ENCODE measurements at places on chromosomes 3 and 15.

DNA sequence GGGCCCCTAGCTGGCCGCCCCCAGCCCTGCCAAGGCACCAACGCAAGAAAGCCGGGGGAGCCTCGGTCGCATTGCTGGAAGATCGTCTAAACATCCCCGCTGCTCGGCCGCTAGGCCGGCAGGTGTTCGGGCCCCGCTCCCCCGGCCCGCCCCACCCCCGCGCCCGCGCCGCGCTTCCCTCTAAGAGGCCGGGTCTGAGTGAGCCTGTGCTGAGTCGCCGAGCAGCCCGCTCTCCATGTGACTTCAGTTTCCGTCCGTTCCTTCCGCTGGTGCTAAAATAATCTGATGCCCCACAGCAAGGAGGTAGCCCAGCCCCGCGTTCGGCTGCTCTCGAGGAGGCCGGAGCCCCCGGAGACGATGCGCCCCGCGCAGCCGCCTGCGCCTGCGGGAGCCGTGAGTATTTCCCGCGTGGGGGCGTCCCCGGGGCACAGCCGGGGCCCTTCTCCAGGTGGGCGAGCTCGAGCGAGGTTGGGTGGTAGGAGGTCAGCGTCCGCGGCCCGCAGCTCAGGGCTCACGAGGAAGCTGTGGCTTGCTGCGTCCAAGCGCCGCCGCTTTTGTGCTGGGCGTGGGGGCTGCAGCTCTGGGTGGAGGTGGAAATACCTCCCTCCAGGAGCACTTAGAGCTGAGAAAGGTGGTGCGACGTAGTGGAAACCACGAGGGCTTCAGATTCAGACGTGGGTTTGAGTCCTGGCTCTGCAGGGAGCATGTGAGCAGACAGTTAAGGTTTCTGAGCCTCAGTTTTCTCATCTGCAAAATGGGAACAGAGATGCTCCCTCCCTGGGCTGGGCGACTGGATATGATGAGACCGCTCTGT, at the start of gene NRROS:
Gene NRROS (plus strand): TSS at position 212 of the 814 bp plus-strand sequence. CDS start 14,846 bp downstream, outside the sequence.
- DNase-seq = peak; percentile 73

DNA sequence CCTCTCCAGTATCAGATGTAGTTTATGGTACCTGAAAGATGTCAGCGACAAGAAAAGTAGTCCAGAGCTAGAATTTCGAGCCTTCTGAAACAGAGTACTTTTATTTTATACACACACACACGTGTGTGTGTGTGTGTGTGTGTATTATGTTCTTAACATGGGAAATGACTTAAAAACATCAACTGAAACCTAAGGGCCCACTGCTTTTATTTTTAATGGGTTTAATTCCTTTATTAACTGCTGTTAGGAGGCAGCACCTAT, 1.9 kb downstream of the TCF12 start:
- no peak for DNase-seq

GRCh38 chr3:177813322-177813721, 616.0 kb upstream of the TBL1XR1 start:
- no peak for DNase-seq

- DNase-seq = no peak
These were observed 11.9 kb downstream of the ZNF660 start for GRCh38 chr3:44596621-44597020.

GRCh38 chr3:182524711-182525401, 268.4 kb upstream of the ATP11B start:
- DNase-seq = no peak

DNA sequence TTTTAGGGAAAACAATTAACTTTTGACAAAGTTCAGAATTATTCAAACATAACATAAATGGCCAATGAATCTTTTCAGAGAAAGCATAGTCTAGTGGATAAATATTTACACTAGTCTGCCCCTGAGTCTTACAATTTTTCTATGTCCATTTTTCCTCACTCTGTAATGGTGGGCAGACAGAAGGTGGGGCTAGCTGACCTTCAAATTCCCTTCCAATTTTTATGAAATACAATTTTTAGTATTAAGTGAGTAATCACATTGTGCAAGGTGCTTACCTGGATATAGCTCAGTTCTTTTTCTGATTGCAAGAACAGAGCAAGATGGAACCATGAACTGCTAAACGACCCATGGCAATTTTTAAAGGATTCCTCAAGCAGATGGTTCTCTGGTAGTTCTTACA, 441.7 kb upstream of the NR2F2 start:
- no peak for DNase-seq

GRCh38 chr15:57355259-57355658, 21.0 kb upstream of the CGNL1 start:
- no peak for DNase-seq

- no peak for DNase-seq
These were observed 211.1 kb downstream of the GREM1 start for GRCh38 chr15:32928876-32929275.

- no peak for DNase-seq
These were observed 246.9 kb upstream of the LRIG1 start for GRCh38 chr3:66747696-66748095.
